Fibroblast of villous mesenchyme (primary cell): ENCODE measurements at places on chromosomes 1 and 21. TPM values are rescaled to one million over a fixed set of nuclear protein-coding genes. Genes with fewer than 3 reads are reported as not detected.

The DIO1 gene
- not detected in 2 replicates for total RNA-seq

GRCh38 chr1:3590951-3591865 is 20.1 kb downstream of the MEGF6 start:
- no peak for DNase-seq

- no peak for DNase-seq
Measured at GRCh38 chr1:155241841-155242264, 13.4 kb downstream of the ENTREP3 start.

The BARHL2 gene
- total RNA-seq: not detected in 2 replicates

The LGR6 gene
- total RNA-seq: not detected in 2 replicates

- no peak for DNase-seq
Measured at GRCh38 chr1:178652506-178653490, 72.2 kb upstream of the RALGPS2 start.

DNA sequence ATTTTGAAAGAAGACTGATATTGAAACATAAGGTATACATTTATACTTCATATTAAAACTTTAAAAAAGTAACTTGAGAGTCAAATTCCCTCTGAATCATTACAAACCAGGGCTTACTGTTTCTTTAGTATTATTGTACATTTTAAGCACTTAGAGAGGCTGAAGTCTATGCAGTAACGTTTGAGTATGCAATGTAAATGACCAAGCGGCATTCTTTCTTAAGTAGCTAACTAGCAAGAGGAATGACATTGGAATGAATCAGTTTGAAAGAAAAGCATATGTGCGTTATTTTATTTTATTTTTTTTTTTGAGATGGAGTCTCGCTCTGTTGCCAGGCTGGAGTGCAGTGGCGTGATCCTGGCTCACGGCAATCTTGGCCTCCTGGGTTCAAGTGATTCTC is 24.3 kb downstream of the WNT2B start:
- DNase-seq: no peak

The DNAI4 gene
- 3.5 and 9.9 TPM in 2 replicates for total RNA-seq

The LRRC53 gene
- not detected in 2 replicates for total RNA-seq

DNA sequence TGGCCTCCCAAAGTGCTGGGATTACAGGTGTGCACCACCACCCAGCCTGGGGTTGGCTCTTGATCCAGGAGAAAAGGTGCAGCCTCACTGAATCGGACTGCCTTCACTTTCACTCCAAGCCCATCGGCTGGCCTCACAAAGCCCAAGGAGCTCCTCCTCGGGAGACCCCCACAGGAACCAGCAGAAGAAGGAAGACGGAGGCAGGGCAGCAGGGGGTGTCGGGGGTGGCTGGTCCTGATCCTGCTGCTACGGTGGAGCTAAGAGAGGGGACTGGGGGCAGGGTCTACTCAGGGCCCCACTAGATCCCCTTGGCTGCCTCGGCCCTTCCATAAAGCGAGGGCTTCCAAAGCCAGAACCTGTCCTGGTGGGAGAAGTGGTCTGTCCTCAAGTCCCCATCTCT is 93.9 kb downstream of the STUM start:
- DNase-seq: no peak

The OR2W3 gene
- total RNA-seq: 0.86 and 0.97 TPM in 2 replicates

DNA sequence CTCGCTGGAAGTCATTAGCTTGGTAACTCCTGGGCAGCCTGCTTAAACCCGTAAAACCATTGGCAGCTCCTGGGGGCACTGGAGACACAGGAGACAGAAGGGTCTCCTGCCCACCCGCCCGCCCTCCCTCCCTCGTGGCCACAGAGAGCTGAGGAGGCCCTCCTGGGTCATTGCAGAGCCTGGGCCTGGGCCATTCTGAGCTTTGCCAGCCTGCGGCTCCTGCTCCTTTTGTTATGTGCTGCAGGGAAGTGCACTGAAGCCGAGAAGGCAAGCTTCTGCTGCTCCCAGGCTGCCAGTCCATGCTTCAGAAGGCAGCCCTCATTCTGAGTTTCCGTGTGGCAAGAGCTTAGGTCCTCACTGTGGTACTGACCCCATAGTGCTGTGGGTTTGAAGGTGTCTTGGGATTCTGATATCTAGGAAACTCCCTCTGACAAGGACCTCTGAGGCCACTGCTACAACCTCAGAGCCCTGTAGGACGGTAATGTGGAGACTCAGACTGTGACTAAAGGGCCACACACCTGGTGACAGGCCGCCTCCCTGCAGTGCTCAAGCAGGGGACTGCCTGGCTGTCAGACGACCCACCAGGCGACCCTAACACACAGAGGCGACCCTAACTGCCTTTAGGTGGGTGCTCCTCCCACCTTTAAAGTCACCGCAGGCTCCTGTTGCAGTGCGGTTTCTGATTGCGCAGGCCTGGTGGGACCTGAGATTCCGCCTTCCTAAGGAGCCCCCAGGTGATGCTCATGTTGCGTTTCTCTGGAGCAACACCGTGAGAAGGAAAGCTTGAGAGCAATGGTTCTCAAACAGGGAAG is 118.7 kb downstream of the IER5 start:
- DNase-seq: no peak

- no peak for DNase-seq
Measured at GRCh38 chr1:29883986-29884385, 647.7 kb downstream of the PTPRU start.

The FCRL2 gene
- not detected in 2 replicates for total RNA-seq

GRCh38 chr21:16421007-16421406 is 691.2 kb downstream of the USP25 start:
- no peak for DNase-seq

DNA sequence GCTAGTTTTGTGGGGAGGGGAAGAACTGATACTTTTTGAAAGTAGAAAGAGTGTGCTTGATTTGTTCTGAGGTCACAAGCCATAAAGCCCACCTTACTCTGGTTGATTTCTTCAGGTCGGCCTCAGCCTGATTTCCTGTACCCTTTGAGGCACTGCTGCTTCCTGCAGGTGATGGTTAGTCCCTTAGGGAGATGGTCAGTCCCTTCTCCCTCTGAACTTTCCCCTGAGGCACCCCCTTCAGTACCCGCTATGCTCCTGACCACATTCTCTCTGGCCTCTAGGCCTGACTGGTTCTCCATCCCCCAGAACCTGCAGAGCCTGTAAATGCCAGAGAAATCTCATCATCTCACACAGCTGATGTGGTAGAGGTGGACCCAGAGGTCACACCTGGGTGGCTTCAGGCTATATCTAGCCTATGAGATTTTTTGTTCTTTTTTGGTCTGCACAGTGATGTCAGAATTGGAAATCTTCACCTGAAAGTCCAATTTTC is 15.0 kb upstream of the ID3 start:
- DNase-seq: no peak

DNA sequence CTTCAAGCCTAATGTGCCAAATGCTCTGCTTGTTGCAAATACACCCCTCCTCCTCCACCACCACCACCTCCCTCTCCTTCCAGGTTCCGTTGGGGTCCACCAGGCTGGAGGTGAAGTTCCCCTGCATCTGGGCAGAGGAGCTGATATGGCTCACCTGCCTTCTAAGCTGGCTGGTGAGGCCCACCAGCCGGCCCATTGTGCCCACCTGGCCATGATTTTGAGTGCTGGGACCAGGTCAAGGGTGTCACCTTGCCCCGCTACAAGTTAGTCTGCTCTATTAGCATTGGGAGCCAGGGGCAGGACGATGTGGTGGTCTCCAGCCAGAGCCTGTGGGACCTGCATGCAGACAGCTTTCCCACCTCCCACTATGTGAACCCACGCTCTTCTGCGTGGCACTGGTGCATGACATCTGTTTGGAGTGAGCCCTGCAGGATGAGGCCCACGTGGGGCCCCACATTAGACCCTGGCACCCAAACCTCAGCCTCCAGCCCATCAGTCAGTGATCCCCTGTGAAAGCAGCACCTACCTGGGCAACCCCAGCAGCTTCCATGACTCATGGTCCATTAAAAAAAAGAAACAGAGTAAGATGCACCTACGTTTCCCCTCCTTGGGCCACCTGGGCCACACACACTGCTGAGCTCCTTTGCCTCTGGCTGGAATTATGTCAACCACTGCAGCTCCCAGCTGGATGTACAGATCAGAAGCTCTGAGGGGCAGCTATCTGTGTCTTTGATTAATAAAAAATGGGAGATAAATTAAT is 15.6 kb upstream of the CDCP2 start:
- no peak for DNase-seq

The MSH4 gene
- under 0.01 and 0.43 TPM in 2 replicates for total RNA-seq
